ENCODE measurements at places on chromosomes 2 and 18. TPM values are rescaled to one million over a fixed set of nuclear protein-coding genes. Genes with fewer than 3 reads are reported as not detected.

GRCh38 chr2:105488285-105488684 is 89.4 kb upstream of the FHL2 start:
- peak overlapping the region; percentile 66 for H3K27ac ChIP-seq
- no peak for DNase-seq
- no peaks in the 10 kb centered on the region for H3K36me3 ChIP-seq
- H3K4me1 ChIP-seq, result peaks cover 33% of the 10 kb centered on the region
- H3K4me3 ChIP-seq, result no peak overlapping the region

The TTR gene
- total RNA-seq, result 0.95 TPM

DNA sequence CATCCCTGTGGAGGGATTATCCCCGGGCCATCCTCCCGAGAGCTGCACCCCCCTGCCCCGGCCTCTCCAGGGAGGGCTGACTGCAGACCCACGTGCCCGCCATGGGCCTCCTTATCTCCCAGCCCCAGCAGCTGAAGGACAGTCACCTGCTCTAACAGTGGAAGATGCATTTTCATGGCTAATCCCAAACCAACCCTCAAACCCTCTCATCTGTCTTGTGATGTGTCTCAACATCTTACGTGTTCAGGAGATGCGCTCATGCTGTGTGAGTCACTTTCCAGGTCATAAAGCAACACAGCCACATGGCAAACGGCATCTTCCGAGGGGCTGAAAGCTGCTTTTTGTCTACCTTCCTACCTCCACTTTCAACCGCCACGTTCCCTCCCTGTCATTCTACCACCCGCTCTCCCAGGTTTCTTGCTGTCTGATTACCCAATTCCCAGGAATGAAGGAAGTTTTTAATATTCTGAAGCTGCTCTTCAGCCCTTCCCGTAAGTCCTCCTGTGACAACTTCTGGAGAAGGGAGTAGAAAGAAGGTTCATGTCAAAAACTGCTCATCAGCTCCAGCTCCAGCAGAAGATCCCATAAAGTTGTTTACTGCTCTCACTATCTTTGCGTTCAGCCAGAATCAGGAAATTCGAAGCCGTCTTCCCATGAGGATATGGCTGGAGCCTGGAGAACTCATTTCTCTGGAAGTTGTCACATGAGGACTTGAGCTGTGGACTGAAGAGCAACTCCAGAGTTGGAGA is 54.5 kb downstream of the MBP start:
- DNase-seq, result no peak
- no peak overlapping the region for H3K27ac ChIP-seq
- no peaks in the 10 kb centered on the region for H3K4me1 ChIP-seq
- H3K27me3 ChIP-seq, result no peaks in the 10 kb centered on the region

- H3K27me3 ChIP-seq, result no peaks in the 10 kb centered on the region
- DNase-seq, result no peak
- H3K4me1 ChIP-seq, result no peaks in the 10 kb centered on the region
- H3K36me3 ChIP-seq, result no peaks in the 10 kb centered on the region
- H3K4me3 ChIP-seq, result no peak overlapping the region
Observed at GRCh38 chr2:101931402-101931801, 60.4 kb upstream of the IL1R2 start.

- DNase-seq, result no peak
- no peak overlapping the region for H3K27ac ChIP-seq
- H3K4me1 ChIP-seq, result no peaks in the 10 kb centered on the region
- no peak overlapping the region for H3K4me3 ChIP-seq
- H3K36me3 ChIP-seq, result no peaks in the 10 kb centered on the region
Observed at GRCh38 chr2:71191570-71191943, 35.3 kb downstream of the PAIP2B start.
